Astrocyte (in vitro differentiated cells and primary cell): ENCODE measurements at places on chromosomes 5 and 9. TPM values are rescaled to one million over a fixed set of nuclear protein-coding genes. Genes with fewer than 3 reads are reported as not detected.

DNA sequence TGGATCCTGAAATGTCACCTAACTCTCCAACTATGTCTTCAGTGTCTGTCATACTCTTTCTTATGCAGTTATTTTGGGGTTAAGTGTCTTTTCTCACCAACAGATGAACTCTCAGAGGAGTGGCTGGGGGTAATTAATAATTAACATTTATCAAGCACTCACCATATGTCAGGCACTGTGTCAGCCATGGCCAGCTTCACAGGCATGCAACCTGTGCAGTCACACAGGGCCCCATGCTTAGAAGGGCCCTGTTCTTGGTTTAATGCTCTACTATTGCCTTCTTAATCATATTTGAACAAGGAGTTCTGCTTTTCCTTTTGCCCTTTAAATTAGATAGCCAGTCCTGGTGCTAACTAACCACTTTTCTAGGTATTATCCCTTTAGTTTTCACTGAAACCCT is 3.4 kb upstream of the GRPEL2 start:
- peaks cover 6% of the 10 kb centered on the region for H3K4me1 ChIP-seq
- no peak overlapping the region for H3K27ac ChIP-seq
- no peak for DNase-seq
- no peaks in the 10 kb centered on the region for H3K27me3 ChIP-seq
- H3K4me3 ChIP-seq, result no peak overlapping the region

DNA sequence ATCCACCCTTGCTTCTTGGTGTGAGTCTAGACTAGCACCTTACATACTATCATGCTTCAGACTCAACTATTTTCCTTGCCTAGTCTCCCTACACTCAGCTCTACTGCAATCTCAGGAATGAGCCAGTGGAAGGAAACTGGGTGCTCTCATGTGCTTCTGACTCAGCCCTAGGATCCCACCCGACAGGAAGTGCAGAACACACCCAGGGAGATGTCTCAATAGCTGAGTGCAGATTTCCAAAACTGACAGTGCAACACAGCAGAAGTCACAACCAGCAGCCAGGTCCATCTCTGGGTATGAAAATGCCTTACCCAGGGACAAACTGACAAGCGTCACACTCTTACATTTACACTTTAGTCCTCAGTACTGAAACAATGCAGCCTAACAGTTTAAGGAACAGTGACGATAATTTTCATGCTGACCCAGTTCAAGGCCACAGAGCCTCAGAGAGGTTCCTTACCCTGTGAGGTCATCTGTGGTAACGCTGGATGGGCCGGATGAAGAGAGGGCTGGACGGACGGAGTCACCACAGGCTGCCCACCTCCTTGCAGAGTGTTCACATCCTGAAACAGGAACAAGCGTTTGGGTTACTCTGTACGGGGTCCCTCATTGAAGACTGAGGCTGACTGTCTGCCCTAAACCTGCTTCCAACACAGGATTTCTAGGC is 33.0 kb downstream of the FKBP15 start:
- peaks cover 10% of the 10 kb centered on the region for H3K4me1 ChIP-seq
- peak overlapping the region; percentile 73 for H3K27ac ChIP-seq
- H3K27me3 ChIP-seq, result no peaks in the 10 kb centered on the region
- H3K4me3 ChIP-seq, result peak overlapping the region; percentile 39
- peaks cover 37% of the 10 kb centered on the region for H3K36me3 ChIP-seq

DNA sequence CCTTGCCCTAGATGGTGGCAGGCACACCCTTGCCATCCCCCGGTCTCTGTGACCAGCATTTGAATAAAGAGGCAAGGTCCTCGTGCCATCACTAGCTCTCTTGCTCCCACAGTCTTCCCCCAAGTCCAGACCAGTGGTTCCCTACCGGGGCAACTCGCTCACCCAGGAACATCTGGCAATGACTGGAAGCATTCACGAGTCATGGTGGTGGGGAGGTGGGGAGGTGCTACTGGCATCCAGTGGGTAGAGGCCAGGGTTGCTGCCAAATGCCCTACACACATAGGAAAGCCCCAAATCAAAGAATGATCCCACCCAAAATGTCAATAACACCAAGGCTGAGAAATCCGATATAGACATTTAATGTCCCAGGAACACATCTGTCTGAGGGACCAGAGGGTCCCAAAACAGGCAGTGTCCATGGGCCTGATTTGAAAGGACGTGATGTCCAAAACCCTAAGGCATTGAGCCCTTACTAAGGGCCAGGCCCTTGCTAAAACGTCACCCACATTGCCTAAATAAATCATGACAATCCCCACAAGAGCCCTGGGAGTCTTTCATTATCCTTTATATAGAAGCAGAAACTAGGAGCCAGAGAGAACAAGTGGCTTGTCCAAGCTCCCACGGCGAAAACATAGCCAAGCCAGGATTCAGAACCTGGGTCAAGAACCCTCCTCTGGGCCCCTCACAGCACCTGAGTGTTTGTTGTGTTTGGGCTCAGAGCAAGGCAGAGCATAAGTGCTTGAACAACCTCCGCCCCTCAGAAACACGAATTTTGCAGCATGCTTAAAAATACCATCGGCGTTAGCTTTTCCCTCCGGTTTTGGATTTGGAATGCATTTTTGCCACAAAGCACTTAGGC is 119.3 kb upstream of the WWC1 start:
- no peak overlapping the region for H3K27ac ChIP-seq
- no peak for DNase-seq
- no peaks in the 10 kb centered on the region for H3K36me3 ChIP-seq
- H3K4me3 ChIP-seq, result no peak overlapping the region

PLAC8L1 gene
- total RNA-seq, result 2.0 and 2.7 TPM in 2 replicates
